SK-N-SH (cell line): ENCODE measurements at places on chromosomes 12 and 14.

- DNase-seq = no peak
These were observed 798.8 kb downstream of the SLC16A7 start for GRCh38 chr12:60394665-60395064.

- no peak for DNase-seq
These were observed 285.5 kb downstream of the KCNH5 start for GRCh38 chr14:62759796-62760195.

DNA sequence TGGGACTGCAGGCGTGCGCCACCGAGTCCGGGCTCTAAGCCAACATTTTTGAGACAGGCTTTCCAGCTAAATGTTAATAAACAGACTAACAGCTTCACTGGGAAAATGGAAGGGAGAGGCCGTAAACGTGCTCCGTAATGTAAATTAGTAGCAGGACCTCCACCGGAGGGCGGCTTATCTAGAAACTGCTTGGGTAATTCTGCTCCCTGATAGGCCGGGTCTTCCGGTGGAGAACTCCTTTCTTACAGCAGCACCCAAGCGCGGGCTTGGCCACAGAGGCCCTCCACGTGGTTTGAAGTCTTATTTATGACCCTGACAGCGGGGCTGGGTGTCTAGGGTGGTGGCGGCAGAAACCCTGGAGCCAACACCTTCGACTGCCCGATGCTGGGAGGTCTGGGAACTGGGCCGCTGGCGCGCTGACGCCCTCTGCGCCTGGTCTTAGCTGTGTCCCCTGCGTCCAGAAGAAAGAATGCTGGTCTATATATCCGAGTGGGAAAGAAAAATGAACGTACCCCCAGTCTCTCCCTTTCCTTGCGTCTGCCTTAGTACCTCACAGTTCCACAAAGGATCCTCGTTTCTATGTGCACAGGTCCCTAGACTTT is 1.7 kb downstream of the DPPA3 start:
- no peak for DNase-seq

DNA sequence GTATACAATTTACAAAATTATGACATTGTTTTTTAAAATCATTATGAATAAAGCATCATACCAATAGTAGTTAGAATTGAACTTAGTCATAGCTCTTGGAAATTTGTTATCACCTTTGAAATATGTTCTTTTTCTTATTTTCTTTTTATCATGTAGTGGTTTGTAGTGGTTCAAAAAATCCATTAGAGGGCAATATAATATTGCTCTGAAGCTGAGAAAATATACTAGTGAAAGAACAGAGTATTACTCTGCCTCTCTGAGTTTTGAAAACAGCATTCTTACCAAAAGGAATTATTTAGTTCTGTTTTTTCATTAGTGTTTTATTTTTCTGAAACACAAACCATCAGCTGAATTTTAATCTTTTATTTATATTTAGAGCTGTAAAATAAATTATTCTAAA is 76.2 kb downstream of the PDZRN4 start:
- peak; percentile 36 for DNase-seq

GRCh38 chr14:94356379-94357056 is 31.9 kb downstream of the SERPINA1 start:
- DNase-seq = no peak

GRCh38 chr12:69354556-69355187 is 4.9 kb upstream of the YEATS4 start:
- DNase-seq = no peak

DNA sequence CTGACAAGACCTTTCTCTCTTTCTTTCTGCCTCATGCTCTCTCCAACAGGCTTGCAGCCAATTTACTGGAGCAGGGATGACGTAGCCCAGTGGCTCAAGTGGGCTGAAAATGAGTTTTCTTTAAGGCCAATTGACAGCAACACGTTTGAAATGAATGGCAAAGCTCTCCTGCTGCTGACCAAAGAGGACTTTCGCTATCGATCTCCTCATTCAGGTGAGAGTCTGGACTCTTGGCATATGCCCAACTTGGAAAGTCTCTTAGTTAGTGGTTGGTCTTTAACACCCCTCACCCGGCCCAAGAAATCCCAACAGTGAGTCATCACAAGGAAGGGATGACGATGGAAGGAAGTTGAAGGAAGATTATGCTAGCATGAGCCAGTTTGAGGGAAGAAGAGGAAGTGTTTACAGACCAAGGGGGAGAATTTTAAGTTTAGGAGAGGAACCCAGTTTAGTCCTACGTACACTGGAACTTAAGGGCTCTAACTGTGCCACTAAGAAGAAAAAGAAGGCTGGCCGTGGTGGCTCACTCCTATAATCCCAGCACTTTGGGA is 189.7 kb downstream of the ETV6 start:
- DNase-seq = no peak

- no peak for DNase-seq
These were observed 62.9 kb upstream of the PTPRQ start for GRCh38 chr12:80381121-80381520.

- DNase-seq = no peak
These were observed 3.1 kb upstream of the OR4N2 start for GRCh38 chr14:19800282-19801117.

GRCh38 chr12:32290411-32290810 is 108.9 kb upstream of the FGD4 start:
- DNase-seq = no peak
